ENCODE measurements at places on chromosomes 5 and 9.

DNA sequence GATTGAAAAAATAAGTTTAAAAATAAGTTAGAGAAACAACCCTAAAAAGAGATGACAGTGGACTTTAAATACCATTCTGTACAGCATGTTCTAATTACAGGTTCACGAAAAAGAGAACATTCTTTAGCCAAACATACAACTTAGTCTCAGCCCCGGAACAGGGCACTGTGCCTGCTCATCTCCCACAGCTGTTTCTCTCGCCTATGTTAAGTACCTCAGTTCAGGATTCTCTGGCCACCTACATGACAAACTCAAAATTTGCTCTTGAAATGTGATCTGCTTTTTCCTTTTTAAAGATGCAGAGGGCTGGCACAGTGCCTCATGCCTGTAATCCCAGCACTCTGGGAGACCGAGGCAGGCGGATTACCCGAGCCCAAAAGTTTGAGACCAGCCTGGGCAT, 52.3 kb downstream of the MYO10 start:
- DNase-seq: no peak

DNA sequence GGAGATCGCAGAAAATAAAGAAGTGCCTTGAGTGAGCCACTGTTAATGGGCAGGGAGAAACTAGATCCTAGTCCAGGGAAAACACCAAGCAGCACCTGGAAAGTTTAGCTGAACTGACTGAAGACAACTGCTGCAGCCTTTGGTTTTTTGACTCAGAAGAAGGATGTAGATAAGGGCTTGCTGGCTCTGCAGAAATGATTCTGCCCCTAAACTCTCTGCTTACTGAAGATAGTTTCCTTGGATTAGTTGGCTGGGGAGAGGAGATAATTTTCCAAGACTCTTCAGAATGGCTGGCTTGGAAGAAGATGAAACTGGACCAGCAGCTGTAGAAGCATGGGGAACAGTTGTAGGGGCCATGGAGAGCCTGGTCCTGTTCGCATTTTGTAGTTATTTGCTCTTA, 471.8 kb downstream of the KDM4C start:
- no peak for DNase-seq

- peak; percentile 67 for DNase-seq
Observed at GRCh38 chr9:129458155-129458661, 162.7 kb downstream of the C9orf50 start.

- no peak for DNase-seq
Observed at GRCh38 chr5:165495829-165496380, 1990.5 kb downstream of the MAT2B start.

DNA sequence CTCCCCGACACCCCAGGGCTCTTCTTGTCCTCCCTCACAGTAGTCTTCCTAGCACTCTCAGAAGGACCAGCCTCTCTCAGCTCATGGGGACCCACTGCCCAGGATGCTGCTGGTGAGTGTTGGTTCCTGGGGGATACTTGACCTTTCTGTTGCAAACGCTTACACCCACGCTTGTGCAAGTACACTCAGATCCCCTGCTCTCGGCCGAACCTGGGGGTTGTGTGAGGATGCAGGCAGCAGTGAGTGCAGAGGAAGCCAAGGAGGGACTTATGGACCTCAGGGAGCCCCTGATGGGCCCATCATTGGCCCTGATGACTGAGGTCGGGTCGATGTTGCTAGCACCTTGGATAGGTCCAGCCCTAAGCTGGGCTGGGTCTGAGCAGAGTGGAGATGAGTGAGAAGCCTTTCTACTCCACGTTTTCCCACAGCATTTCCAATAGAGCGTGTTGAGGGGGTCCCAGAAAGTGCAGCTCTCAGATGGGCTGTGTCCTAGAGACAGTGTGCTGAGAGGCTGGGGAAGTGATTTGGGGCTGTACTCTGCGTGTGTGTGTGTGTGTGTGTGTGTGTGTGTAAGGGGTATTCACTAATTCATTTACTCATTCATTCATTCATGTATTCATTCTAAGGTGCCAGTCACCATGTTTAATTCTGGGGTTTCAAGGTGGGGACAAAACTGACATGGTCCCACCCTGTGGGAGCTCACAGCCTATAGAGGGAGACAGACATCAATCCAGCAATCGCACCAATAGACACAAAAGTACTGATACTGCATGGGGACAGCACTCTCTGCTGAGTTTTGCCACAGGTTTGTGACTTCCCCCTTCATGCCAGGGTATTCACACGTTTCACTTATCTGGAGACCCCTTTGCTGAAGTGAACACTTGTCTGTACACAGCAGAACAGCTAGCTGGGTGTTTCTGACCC, 25.2 kb upstream of the PITX1 start:
- DNase-seq: no peak
